ENCODE measurements at places on chromosomes 4 and X.

- DNase-seq = no peak
These were observed 247.8 kb upstream of the DKK2 start for GRCh38 chr4:107283587-107284559.

DNA sequence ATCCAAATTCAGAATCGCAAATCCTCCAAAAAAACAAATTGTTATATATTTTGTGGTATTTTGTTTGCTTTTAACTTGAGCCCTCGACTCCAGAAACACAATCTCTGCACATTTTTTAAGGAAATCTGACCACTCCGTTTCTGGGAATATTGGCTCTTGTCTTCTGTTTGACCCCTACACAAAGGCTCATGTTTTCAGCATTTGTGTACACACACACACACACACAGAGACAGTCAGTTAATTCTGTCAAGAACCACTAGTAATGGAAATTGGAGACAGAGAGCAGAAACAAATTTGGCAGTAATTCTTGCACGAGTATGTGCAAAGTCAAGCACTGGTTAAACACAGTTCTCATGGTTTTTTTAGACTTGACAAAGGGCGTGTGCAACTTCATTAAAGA lies 115.4 kb downstream of the AFAP1 start:
- no peak for DNase-seq

DNA sequence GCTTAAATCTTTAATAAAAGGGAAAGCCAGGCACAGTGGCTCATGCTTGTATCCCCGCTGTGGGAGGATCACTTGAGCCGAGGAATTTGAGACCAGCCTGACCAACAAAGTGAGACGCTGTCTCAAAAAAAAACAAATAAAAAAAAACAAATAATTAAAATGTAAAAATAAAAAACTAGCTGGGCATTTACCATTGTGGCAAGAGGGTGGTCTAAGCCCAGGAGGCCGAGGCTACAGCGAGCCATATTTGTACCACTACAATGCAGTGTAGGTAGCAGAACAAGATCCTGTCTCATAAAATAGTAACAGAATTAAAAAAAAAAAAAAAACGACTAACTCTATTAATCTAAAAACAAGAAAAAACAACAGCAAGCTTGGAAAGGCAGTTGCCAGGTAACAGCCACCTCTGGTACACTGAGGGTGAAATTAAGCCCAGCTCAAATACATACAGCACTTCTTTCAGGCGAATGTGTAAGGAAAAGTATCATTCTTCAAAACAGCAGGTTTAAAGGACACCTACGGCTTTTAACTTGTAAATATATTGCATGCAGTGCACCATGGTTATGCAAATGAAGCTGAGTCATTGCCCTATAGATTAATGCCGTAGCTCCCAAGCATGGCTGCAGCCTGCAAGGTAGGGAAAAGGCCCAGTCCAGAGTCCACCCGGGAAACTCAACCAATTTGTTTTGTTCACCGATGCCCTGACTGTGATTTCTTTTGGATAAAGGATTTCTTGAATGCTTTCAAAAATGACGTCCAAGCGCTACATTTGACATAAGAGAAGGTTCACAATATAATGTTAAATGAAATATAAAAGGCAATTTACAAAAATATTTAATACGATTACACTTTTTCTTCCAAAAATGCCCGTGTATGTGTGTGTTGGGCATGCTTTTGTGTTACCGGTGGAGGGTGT lies 14.5 kb upstream of the TXLNG start:
- no peak for DNase-seq

DNA sequence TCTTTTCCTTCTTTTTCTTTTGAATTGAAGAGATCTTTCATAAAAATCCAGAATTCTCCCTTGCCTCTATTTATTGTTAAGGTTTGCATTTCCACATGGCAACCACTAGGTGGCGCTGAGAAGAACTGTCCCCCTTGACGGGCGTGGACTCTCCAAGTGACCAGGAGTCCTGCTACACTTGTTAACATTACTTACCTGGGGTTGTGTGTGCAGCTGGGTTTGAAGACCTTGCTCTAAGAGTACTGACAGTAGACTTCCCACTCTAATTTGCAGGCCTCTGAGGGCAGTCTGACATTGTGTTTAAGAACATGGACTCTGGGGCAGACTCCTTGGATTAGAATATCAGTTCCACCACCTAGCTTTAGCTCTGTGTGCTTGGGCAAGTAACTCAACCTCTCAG lies 52.8 kb downstream of the GPRIN3 start:
- DNase-seq = no peak

DNA sequence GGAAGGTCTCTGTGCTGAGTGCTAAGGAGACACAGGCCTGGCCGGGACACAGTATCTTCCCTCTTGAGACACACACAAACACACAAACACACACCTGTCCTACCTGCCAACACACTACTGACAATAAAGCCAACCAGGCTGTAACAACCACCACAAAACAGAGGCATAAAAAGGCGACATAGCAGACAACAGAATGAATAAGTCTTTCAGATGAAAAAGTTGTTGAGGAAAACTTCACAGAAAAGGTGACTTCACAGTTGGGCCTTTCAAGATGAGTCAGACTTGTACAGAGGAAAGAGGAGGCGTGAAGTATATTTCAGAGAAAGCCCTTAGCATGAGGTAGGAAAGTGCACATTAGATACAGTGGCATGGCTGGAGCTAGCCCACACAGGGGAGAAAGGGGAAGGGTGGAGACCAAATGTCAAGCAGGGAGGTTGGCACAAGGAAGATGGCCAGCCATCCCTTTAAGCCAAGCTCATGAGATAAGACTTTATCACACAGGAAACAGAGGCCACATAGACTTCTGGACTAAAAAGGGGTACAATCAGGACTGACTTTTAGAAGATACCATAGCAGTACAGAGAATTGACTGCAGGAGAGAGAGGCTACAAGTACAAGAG lies 54.0 kb downstream of the SLC9A7 start:
- no peak for DNase-seq

DNA sequence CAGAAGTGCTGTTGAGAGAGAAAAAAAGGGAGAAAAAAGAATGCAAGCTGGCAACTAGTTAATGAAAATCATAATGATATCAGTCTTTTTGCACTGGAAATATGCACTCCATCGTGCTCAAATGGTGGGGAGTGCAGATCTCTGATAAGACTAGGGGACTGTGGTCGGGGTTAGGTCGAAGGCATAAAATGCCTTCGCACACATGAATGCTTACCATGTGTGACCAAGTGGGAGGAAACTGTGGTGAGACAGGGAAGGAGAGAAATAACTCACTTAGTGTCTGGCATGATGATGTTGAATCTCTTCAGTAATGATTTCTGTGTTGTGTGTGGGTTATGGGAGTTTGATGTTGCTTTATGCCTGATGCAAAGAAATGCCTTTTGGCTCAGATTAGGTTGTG lies 358.9 kb downstream of the FBXO8 start:
- DNase-seq = no peak

- DNase-seq = no peak
These were observed 29.2 kb downstream of the LETM1 start for GRCh38 chr4:1826531-1827350.

DNA sequence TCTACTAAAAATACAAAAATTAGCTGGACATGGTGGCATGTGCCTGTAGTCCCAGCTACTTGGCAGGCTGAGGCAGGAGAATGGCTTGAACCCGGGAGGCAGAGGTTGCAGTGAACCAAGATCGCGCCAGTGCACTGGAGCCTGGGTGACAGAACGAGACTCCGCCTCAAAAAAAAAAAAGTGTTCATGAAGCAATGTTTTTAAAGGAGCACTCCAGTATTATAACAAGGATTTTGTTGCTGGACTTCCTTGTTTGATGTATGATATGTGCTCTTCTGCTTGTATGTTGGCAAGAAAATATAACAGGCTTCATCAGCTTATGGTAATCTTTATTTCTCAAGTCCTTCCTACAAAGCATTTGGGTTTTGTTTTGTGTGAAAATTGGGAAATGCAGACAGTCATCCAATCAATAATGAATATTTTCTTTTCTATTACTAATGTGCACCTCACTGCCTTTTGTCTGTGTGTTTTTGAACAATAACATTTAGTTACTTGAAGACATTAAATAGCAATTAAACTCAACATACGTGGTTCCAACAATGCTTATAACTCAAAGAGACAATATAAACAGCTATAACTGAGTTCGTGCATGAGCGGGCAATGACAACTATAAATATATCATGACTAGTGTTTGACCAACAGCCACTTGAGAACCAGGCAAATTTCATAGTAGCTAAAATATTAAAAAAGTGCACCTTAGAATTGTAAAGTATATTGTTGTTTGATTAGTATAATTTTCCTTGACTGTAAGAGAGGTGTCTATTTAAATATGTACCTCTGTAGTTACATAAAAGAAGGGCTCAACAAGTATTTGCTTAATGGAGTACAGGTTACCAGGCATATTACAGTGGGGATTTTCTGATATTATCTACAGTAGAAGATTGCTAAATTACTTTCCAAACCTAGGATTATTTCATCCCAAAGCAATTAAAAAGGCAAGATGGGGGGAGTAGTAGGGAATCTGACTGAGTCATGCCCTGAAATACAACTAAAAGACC lies 210.7 kb downstream of the PPP3CA start:
- DNase-seq = peak; percentile 40

GRCh38 chrX:69028761-69029120 lies 136.5 kb downstream of the PJA1 start:
- DNase-seq = no peak

DNA sequence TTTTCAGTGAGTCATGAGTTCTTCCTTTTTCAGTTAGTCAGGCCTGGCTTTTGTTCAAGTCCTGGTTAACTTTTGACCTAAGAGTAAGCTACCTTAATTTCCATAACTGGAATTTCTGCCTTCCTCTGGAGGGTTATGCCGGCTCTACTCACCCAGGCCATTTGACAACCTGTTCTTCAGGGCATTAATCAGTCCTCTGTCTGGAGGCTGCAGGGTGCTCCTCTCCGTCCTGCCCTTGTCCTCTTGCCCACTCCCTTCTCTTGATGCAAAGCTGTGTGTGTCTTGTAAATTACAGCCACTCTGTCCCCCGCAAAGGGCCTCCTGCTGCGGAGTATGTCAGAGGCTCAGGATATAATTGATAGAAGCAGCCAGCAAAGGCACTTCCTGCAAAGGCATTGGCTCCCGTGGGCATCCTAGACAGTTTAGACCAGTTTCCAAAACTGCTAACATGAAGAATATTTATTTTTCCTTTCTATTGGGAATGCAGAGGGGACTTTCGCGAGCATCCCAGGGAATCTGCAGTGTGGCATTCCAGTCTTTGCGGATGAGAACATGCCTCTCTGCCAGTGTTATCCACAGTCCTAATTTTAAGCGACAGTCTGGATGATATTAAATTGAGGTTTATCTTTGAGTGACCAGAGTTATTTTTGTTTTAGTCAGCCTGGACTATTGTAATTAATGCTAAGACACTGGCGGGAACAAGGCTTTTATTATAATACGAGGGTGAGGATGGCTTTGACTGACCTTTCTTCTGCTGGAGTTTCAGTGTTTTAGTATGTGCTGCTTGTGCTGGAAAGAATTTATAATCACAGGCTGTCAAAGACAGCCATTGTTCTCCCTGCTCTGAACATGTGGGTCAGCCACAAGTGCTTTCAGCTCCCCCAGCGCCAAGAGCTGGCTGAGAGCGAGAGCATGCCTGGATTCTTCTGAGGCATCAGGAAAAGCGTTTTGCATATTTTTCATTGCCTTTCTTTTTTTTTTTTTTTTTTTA lies 74.2 kb downstream of the LIMCH1 start:
- DNase-seq = no peak

GRCh38 chr4:48804584-48805301 lies 24.7 kb upstream of the FRYL start:
- no peak for DNase-seq
